ENCODE measurements at places on chromosomes 16 and 17. TPM values are rescaled to one million over a fixed set of nuclear protein-coding genes. Genes with fewer than 3 reads are reported as not detected.

Gene SLC38A8
- total RNA-seq: not detected

Gene ADGRG1
- 17.4 TPM for total RNA-seq

Gene TP53TG3B
- not detected for total RNA-seq

DNA sequence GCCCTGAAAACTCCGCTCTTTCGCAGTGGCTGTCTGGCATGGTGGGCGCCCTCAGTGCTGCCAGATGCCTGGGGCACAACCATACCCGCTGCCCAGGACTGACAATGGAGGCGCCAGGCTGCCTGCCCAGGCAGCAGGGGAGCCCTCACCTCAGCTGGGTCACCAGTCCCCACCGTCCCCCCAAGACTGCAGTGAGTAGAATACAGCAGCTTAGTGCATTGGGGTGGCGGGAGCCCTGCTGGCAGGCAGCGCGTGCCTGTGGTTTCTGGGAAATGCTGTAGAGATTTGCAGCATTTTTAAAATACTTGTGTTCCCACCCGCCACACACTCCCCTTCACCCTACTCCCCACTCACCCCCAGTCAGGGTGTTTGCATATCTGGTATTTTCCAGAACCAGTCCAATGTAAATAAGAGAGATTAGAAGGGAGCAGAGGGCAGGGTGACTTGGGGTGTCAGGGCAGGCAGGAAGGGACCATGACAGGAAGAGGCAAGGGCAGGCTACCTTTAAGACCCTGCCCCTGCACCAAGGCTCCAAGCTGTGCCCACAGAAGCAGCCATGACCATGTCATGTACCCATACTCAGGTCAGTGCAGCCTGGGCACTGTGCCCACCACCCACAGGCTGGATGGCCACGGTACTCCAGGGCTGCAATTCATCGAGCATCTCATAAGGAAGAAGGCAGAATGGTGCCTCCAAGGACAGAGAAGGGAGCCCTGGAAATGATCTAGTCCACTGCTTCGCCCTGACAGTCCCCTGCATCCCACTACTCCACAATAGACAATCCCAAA lies 21.5 kb downstream of the MYO18A start:
- DNase-seq: no peak
- no peaks in the 10 kb centered on the region for H3K27me3 ChIP-seq
- peak overlapping the region; percentile 79 for H3K27ac ChIP-seq
- peaks cover 89% of the 10 kb centered on the region for H3K4me1 ChIP-seq
- peak overlapping the region; percentile 6 for H3K4me3 ChIP-seq
- H3K36me3 ChIP-seq: no peaks in the 10 kb centered on the region

- peaks cover 15% of the 10 kb centered on the region for H3K4me1 ChIP-seq
- DNase-seq: no peak
- H3K36me3 ChIP-seq: no peaks in the 10 kb centered on the region
- H3K27ac ChIP-seq: peak overlapping the region; percentile 80
- H3K4me3 ChIP-seq: no peak overlapping the region
- H3K27me3 ChIP-seq: no peaks in the 10 kb centered on the region
These were observed 157.8 kb upstream of the FAM20A start for GRCh38 chr17:68759002-68759342.

DNA sequence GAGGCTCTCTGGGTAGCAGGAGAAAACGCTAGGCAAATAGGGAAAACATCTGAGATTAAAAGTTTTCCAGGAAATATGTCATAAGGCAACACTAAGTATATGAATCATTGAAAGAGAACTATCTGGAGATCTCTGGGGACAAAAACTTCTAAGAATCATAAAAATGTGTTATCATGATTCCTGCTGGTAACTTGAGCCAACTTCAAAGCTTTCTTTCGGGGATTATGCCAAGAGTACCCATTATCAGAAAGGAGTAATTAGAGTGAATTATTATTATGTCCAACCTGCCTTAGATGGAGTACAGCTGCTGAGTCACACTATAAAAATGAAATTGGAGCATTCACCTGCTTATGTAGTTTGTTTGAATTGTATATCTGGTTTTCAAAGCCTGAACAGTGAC lies 488.5 kb upstream of the SOX9 start:
- no peaks in the 10 kb centered on the region for H3K27me3 ChIP-seq
- no peak overlapping the region for H3K27ac ChIP-seq
- no peak overlapping the region for H3K4me3 ChIP-seq

DNA sequence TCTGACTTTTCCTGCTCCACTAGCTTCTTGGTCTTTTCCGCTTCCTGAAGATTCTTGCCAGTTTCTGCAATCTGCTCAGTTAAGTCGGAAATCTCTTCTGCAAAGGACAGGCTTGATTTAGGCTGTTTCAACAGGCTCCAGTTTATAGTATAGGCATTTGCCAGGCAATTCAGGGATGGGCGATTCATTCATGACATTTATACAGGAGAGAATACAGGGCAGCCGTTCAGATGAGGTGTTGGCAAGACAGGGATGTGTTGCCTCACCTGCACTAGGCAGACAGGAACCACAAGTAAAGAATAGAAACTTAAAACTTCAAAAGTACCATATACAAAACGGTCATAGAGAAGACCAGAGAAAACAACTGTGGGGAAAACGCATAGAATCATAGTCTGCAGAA lies 61.7 kb downstream of the MYH13 start:
- no peaks in the 10 kb centered on the region for H3K4me1 ChIP-seq
- no peak overlapping the region for H3K4me3 ChIP-seq
- H3K27ac ChIP-seq: no peak overlapping the region
- no peaks in the 10 kb centered on the region for H3K36me3 ChIP-seq
- peaks cover 9% of the 10 kb centered on the region for H3K27me3 ChIP-seq

DNA sequence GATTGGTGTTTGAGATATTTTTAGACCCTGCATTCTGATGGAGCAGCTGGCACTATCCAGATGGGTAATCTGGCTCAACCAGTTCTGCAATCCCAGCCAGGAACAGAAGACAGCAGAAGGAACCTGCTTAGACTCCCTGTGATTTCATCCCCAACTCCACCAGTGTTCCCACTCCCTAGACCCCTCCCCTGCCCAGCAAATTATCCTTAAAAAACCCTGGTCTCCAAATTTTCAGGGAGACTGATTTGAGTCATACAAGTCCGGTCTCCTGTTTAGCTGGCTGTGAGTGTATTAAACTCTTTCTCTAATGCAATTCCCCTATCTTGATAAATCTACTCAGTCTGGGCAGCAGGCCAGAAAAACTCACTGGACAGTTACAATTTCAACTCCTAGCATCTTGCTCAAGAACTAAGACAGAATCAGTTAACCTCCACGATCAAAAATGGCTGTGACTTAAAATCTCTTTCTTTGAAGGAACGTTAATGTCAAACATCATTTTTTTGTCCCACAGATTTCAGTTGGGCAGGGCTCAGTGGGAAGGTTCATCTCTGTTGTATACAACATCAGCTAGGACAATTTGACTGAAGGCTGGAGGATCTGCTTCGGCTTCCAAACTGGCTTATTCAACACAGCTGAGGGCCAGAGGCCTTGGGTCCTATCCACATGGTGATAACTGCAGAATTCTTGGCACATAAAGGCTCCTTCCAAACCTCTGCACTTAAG lies 4.9 kb upstream of the RBL2 start:
- no peak overlapping the region for H3K4me3 ChIP-seq
- H3K4me1 ChIP-seq: peaks cover 7% of the 10 kb centered on the region

GRCh38 chr16:80563066-80563465 lies 22.3 kb downstream of the DYNLRB2 start:
- no peaks in the 10 kb centered on the region for H3K4me1 ChIP-seq
- no peak overlapping the region for H3K4me3 ChIP-seq
- H3K27me3 ChIP-seq: peaks cover 16% of the 10 kb centered on the region
- no peak overlapping the region for H3K27ac ChIP-seq
- no peaks in the 10 kb centered on the region for H3K36me3 ChIP-seq

GRCh38 chr17:37043201-37043600 lies 94.4 kb downstream of the AATF start:
- no peak overlapping the region for H3K4me3 ChIP-seq
- no peaks in the 10 kb centered on the region for H3K36me3 ChIP-seq
- H3K27ac ChIP-seq: no peak overlapping the region
- DNase-seq: no peak

DNA sequence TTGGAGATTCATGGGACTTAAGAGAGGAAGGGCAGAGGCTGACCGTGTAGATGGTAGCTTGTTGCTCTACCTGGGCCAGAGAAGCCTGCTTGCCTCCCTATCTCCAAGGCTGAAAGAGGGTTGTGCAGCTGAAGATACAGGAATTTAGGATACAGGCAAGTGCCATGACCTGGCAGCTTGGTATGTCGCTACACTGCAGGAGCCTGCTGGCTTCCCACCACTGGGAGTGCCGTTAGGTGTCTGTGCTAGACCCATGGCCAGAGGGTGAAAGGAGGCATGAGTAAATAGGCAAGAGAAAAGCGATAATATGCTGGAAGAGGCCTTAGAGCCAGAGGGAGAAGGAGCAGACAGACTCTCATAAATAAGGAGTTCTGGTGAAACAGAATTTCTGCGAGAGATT lies 10.6 kb downstream of the NAA60 start:
- peaks cover 16% of the 10 kb centered on the region for H3K36me3 ChIP-seq
- H3K4me3 ChIP-seq: no peak overlapping the region
- H3K27ac ChIP-seq: no peak overlapping the region
- no peaks in the 10 kb centered on the region for H3K27me3 ChIP-seq
- H3K4me1 ChIP-seq: peaks cover 26% of the 10 kb centered on the region

DNA sequence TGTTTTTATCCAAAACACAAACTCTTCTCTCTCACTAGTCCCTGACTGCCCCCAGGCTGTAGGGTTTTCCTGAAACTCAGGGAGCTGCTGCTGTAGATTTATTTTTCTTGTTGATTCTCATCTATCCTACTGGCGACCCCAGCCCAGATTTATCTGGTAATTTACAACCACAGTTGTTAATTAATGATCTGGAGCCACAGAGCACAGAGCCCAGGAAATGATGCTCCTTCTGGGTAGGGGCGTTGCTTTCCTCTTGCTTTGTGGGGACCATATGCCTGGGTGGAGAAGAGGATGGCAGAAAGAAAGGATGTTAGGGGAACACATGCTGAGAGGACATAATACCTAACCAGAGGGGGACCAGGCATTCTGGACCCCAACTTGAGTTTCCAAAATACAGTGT lies 7.4 kb upstream of the ETV4 start:
- H3K27ac ChIP-seq: no peak overlapping the region
- DNase-seq: no peak
- H3K36me3 ChIP-seq: no peaks in the 10 kb centered on the region
- no peak overlapping the region for H3K4me3 ChIP-seq
- H3K4me1 ChIP-seq: peaks cover 15% of the 10 kb centered on the region
- no peaks in the 10 kb centered on the region for H3K27me3 ChIP-seq

DNA sequence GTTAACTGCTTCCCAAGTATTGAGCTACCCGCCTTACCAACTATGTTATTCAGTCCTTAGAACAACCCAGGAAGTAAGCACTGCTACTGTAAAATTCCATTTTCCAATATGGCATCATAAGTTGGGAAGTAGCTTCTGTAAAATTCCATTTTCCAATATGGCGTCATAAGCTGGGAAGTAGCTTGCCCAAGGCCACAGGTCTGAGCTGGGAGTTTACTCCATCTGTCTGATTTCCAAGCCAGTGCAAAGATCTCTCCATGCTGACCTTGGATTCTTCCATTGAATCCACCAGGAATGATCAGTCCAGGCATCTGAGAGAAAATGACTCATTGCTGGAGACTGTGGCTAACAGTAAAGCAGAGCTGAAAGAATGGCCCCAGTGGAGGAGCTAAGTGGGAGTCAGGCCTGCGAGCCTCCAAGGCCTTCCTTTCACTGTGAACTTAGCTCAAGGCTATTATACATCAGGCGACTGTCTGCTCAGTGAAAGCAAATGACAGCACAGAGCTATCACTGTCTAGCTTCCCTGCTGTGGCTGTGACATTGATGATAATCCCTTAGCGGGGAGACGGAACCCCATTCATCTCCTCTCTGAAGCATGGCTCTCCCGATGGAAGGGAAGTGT lies 430.4 kb downstream of the HAPSTR1 start:
- H3K27ac ChIP-seq: no peak overlapping the region
- no peak overlapping the region for H3K4me3 ChIP-seq
- H3K36me3 ChIP-seq: no peaks in the 10 kb centered on the region
